ENCODE measurements at places on chromosomes 5 and 9.

GRCh38 chr5:485113-485945, 38.9 kb downstream of the SLC9A3 start:
- no peak for DNase-seq

- DNase-seq: no peak
Measured at GRCh38 chr9:134518004-134518606, 123.5 kb upstream of the COL5A1 start.

DNA sequence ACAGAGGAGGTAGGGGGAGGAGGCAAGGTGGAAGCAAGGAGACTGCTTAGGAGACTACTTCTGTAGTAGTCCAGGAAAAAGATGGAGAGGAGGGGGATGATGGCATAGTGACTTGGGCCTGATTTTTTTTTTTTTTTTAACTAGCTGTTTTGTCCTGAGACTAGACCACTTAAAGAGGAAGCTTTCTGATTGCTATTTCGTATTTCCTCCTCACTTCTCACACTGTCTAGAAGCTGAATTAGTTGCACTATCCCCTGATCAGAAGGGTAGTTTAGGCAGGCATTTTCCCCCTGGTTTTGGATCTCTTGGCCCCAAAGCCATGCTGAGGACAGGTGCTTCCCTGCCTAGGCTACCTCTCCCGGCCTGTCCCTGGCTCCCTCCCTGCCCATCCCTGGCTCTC, 14.9 kb downstream of the LARP1 start:
- DNase-seq: no peak

DNA sequence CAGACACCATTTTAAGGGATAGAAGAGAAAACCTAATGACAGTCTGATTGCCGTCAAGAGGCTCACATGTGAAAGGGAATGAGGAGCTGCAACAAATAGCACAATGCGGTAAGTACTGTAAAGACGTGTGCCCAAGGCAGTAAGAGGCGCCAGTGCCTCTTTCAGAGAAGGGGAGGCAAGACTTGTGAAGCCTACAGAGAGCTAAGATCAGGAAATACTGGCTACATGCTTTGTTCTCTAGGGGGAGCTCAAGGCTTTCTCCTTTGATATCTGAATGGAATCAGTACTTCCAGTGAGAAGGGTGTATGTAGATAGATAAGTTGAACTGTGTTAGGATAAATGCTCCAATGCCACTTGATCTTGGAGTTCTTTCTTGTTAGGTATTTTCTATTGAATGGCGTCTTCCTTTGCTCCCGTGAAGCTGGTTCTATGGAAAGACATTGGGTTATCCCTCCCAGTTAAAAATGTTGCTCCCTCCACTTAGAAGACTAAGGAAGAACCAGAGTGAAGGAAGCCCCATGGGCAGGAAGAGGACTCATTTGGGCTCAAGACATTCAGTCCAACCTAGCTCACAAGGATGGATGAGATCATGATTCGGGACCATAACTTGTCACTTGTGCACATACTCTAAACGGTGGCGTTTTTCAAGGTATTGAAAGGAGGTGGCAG, 23.5 kb upstream of the ALDOB start:
- no peak for DNase-seq

- no peak for DNase-seq
Measured at GRCh38 chr5:145467446-145467845, 367.7 kb downstream of the PRELID2 start.

DNA sequence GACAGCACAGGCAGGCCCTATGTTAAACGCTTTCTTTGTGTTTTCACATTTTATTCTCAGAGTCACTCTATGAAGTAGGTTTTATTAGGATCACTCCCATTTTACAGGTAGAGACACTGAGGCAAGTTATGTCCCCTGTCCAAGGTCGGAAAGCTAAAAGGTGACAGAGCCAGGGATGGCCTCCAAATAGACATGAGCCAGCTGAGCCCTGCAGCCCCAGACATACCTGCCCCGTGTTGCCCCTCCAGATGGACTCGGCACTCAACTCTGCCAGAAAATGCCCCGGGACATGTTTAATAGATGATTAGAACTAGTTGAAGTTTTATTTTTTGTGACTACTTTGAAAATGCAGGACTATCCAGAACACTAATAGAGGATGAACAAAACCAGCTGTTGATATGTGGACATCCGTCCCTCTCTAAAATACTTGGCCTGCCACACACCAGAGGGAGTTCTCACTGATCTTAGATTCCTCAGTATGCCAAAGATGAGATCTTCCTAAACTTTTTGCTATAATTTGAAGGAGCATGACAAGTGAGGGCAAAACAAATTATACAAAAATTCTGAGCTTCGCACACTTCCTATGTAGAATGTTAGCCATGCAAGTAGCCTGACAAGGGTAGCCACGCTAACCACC, 258.6 kb upstream of the ADAMTS16 start:
- DNase-seq: no peak

DNA sequence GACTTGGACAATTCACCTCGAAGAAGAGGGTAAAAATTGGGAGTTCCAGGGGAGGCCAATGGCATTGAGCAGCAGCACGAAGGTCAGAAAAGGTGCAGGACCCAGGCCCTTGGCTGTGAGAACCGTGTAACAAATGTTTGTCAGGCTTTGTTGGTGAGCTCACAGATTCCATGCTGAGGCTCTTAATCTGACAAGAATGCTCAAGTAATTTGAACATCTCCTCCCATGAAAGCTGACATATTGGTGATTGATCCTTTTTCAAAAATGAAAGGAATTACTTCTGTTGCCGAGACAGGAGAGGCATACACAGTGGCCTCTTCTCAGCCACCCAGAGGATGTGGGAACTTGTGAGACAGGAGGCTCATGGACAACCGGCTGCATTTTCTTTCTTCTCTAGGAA, 11.6 kb downstream of the RAI14 start:
- DNase-seq: no peak

DNA sequence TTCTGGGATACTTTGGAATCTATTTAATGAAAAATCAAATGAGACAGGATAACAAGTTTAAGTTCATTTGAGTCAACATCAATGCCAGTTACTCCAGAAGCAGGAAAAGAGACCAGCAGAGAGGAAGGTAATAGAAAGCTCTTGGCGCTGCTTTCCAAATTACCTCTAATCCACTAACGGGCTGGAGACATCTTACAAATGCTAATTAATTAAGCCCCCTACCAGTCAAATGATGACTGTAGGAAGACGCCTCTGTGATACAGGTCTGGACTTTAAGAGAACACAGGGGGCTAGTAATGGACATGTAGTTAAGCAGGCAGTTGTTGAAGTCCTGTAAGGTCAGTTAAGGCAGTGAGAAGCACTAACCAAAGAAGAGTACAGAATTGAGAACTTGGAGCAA, 65.3 kb upstream of the HTR4 start:
- no peak for DNase-seq

- DNase-seq: no peak
Measured at GRCh38 chr5:143124593-143124992, 278.9 kb downstream of the NR3C1 start.

- no peak for DNase-seq
Measured at GRCh38 chr5:64625678-64626077, 64.6 kb upstream of the SHISAL2B start.

DNA sequence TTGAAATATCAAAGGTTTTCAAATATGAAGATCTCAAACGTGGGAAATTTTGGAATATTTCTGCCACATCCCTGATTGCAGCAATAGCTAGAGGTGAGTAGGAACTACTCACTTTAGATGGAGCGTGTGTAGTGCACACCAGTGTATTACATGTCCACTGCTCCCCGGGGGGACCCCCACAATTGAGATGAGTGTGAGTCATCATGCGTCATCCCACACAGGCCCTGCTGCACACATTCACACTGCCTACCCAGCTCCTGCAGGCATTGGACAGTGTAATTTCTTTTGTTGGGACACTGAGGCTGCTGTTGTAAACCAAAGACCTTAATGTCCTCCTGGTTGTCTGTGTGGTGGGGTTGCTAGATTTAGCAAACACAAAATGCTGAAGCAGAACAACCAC, 280.0 kb downstream of the GAS1 start:
- no peak for DNase-seq

DNA sequence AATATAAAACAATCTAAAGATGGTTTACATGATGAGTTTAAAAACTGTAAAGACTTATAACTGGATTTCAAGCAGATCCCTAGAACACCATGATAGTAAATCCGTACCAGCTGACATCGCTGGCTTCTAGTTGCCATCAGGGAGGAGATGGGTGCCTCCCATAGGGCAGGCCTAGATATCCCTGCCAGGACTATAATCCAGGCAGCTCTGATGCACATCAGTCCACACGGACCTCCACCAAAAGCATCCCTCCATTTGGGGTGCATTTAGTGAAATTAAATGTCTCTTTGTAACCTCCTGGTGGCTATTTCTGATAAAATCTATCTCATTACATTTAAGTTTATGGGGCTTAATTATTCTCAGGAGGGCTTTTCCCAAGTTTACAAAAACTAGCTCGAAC, 45.8 kb downstream of the RETREG1 start:
- DNase-seq: no peak

GRCh38 chr5:54098267-54098666, 212.1 kb downstream of the ARL15 start:
- no peak for DNase-seq

GRCh38 chr9:7965063-7965462, 165.5 kb upstream of the DMAC1 start:
- DNase-seq: no peak

DNA sequence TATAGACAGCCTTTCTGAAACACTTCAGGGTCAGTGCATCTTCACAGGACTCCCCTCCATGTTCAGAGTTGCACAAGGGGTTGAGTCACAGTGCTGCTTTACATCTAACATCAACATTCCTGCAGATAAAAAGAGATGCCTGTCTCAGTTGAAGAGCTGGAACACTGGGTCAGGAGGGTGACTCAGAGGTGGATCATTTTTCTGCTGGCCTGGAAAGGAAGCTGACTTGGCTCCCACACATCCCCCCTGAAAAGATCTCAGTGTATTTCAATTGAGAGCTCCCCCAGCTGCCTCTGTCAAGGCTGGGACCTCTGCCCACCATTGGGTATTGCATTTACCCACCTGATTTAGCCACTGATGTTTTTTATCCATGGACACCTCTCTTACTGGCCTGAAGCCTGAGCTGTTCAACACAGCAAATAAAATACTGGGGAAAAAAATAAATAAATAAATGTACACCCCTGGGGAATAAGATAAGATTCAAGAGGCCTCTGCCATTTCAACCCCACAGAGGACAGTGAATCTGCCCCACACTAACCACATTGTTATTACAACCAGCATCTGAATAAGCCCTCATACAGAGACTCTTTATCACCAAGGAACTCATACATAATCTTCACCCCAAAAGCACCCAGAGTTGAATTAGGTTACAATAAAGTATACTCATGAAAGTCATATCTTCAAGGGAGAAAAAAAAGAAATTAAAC, 716.4 kb downstream of the SEMA5A start:
- DNase-seq: no peak

- no peak for DNase-seq
Measured at GRCh38 chr9:129176701-129177442, 1.2 kb downstream of the IER5L start.

DNA sequence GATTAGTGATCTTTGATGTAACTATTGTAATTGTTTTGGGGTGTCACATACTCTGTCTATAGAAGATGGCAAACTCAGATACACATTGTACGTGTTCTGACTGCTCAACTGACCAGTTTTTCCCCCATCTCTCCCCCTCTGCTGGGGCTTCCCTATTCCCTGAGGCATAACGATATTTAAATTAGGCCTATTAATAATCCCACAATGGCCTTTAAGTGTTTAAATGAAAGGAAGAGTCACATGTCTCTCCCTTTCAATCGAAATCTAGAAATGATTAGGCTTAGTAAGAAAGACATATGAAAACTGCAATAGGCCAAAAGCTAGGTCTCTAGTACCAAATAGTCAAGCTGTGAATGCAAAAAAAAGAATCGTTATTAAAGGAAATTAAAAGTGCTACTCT, 265.6 kb downstream of the TMEM232 start:
- DNase-seq: no peak

GRCh38 chr9:122322553-122322952, 48.3 kb upstream of the PTGS1 start:
- DNase-seq: no peak

DNA sequence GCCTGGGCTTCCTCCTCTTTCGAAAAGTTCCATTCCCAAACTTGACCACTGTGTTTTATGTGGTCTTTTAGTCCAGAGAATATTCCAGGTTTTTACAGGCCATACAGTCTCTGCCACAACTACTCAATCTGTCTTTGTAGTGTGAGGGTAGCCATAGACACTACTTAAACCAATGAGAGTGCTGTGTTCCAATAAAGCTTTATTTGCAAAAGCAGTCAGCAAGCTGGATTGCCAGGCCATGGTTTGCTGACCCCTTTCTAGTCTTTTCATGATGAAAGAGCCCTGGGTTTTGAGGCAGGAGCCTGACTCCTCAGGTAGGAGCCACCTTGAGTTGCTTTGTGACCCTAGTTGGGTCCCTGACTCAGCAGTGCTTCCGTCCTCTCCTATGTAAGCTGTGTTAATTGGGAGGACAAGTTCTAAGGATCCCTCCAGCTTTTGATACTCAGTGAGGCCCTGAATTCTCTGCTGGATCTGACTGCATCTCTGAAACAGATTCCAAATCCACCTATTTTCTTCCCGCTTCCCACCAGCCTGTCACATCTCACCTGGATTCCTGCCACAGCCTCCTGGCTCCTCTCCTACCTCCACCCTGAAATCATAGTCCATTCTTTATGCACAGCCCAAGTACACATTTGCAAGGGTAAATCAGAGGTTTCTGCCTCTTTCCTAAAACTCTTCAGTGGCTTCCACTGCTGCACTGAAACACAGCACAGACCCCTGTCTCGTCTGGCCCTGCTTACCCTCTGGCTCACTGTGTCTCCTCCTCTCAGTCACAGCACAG, 13.5 kb downstream of the GALNT10 start:
- no peak for DNase-seq

DNA sequence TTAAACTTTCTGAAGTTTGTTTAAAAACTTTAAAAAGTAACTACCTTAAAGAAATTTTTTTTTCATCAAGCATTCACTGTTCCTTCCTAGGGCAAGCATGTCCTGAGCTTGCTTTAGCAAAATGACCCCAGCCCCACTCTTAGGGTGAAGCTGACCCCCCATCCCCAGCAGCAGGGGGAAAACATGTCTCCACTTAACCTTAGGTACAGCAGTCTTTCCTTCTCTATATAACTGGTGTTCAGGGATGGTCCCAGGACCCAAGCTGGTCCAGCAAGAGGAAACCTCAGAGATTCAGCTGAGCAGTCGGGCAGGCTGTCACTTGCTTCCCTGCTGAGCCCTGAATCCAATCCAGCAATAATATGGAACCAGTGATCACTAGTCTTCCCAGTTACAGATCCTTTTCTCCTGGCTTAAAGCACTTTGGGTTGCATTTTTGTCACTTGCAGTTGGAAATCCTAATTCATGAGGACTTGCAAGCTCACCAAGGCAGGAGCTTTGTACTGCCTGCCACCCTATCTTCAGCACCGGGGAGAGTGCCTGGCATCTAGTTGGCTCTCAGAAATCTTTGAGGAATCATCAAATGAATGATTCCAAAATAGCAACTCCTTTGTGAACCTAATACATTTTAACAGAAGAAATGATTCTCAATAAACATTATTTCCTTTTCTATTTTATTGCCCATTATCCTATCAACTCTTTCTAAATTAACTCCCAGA, 91.2 kb downstream of the FSTL4 start:
- DNase-seq: no peak
